ENCODE measurements at places on chromosomes 5 and 9.

- DNase-seq = no peak
Observed at GRCh38 chr5:135604056-135604455, 25.3 kb upstream of the CXCL14 start.

DNA sequence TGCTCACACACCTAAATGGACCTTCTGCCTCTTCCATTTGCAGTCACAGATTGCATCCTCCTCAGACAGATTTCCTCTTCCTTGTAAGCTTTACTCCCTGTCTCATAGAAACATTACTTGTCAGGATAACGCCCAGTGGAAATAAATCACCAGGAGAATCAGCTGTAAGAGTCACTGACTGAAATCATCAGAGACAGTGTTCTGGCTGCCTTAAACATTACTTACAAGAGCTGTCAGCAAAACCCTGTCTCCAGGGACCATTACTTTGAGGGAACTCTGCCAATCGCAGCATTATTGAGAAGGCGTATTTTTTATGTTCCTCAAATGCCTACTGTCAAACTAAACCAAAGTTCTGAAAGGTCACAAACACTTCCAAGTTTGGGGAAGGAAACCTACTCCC is 5.9 kb downstream of the DPYSL3 start:
- DNase-seq = no peak

- DNase-seq = no peak
Observed at GRCh38 chr5:144131261-144131660, 39.2 kb downstream of the YIPF5 start.

- DNase-seq = no peak
Observed at GRCh38 chr5:14475045-14475444, 106.5 kb upstream of the OTULINL start.

DNA sequence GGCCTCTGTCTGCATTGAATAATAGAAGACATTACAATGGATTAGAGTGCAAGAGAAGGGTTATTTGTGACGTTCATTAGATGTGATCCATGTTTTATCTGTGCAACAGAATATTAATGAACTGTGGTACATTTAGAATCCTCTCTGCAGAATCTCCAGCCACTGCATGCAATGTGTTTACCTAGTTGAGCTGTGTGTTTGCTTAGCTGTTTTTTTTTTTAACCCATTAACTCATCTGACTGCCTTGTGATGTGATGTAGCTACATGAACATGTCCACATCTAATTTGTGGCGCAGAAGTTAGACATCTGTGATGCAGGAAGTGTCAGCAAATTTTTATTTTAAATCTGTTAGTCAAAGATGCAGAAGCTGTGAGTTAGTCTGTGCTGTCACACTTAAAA is 236.9 kb downstream of the CD180 start:
- DNase-seq = no peak

DNA sequence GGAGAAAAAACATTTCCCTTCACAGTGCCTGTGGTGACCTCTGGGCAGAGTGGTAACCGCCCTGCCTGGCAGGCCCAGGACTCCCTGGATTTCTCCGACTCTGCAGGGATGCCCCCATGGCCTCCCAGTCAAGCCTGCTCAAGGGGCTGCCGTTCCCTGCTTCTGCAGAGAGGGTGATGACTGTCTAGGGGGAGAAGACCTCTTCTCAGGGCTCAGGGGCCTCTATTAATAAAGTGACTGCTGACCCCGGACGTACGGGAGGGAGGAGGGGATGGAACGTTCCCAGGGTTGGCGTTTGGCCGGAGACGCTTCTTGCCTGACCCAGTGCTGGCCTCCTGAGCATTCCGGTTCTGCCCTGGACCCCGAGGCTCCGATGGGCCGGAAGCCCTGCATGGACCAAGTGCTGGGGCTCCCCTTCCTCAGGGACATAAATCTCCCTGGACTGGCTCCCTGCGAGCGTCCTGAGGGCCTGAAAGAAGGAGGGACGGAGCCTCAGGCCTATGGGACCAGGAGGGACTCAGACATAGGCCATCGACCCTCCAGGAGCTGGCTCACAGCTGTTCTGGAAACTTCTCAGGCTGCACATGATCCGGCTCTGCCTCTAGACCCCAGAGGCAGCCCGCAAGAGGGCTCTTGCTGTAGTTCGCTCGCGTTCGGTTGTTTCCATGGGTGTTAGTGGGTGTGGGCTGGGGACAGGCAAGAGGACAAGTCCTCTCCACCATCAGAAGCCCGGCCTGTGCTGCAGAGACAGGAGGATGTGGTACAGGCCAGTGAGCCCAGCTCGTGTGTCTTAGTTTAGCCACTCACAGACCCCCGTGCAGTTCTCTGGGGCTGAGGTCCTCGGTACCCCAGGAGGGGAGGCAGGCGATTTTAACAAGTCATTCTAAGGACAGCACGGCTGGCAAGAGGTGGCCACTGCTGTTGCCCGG is 8.1 kb upstream of the RNU6ATAC start:
- no peak for DNase-seq

GRCh38 chr5:83204651-83205050 is 127.3 kb downstream of the XRCC4 start:
- no peak for DNase-seq

GRCh38 chr9:121206516-121207370 is 5.1 kb upstream of the RAB14 start:
- no peak for DNase-seq

DNA sequence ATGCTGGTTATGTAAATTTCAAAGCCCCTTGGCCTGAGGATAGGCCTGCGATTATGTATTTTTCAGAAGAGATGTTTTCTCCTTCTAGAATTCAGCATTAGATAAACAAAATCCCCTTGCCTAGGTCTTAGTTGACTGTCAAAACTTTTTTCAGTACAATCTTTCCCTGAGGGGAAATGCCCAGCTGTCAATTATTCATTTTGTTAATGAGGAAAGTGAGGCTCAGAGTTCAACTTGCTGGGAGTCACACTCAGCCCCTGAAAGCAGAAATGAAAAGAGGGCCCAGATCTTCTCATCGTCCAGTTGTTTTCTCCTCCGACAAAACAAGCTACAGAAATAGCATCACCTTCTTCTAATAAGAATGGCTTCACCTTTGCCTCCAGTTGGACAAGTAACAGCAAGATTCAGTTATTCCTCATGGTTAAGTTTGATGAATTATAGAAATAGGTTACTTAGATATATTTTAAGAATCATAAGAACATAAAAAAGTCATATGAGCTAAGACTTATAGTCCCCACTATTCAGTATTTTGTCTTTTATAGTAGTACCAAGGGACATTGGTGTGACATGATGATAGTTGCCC is 627.1 kb upstream of the WWC1 start:
- DNase-seq = no peak

DNA sequence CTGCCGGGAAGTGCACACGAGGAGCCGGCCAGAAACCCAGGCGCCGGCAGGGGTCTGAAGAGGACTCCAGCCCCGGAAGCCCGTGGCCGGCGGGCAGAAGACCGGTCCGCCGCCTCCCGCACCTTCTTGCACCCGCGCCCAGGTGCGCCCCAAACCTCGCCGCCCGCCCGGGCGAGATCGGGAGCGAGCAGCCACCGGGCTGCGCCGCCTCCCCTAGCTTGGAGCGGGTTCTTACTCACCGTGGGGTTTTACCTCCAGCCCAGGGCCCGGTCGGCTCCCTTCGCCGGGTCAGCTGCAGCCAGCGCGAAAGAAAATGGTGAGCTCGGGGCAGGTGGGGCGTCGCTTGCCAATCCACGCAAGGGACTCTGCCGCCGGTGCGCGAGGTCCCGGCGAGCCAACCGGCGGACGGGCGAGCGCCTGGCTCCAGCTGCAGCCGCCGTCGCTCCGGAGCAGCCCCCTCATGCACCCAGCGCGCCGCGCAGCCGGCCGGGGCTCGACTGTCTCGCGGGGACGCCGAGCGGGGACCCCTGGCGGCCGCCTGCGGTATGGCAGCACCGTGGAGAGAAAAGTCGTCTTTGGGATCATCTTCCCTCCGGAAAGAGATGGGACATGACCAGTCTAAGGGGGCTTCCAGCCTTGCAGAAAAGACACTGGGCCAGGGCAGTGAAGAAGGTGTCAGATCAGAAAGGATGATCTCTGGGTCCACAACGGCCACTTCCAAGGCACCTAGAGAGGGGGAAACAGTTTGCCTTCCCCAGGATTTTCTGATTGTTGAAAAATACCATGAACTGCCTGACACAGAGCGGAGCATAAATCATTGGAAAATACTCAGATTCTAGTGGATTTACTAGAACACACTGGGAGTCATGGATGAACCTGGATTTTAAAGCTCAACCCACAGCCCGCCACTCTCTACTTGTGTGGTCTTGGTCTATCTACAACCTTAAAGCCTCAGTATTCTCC is at the start of gene MOB3B:
TSS of gene MOB3B (minus strand) at position 499 of the 963 bp plus-strand sequence. CDS start 74,264 bp downstream, outside the sequence.
- DNase-seq = peak; percentile 75

DNA sequence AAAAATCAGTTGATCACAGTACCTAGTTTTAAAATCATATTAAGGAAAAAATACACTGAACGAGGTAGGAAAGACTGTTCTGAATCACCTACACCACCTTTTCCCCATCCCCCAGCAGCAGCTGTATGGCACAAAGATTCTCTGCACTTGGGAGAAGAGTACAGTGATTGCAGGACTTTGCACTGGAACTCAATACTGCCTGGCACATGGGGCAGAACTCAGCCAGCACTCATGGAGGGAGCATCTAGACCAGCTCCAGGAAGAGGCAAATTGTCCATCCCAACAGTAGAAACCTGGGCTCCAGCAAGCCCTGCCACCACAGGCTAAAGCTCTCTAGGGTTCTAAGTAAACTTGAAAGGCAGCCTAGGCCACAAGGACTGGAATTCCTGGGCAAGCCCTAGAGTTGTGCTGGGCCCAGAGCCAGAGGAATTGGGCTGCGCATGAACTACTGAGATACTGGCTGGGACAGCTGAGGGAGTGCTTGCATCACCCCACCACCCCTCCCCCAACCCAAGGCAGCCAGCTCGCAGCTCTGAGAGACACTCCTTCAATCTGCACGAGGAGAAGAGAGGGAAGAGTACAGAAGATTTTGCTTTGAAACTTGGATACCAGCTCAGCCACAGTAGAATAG is 654.4 kb upstream of the CDH6 start:
- no peak for DNase-seq

- DNase-seq = no peak
Observed at GRCh38 chr9:89350988-89351557, 32.8 kb downstream of the SECISBP2 start.

GRCh38 chr5:44367203-44367602 is 22.0 kb downstream of the FGF10 start:
- DNase-seq = no peak

DNA sequence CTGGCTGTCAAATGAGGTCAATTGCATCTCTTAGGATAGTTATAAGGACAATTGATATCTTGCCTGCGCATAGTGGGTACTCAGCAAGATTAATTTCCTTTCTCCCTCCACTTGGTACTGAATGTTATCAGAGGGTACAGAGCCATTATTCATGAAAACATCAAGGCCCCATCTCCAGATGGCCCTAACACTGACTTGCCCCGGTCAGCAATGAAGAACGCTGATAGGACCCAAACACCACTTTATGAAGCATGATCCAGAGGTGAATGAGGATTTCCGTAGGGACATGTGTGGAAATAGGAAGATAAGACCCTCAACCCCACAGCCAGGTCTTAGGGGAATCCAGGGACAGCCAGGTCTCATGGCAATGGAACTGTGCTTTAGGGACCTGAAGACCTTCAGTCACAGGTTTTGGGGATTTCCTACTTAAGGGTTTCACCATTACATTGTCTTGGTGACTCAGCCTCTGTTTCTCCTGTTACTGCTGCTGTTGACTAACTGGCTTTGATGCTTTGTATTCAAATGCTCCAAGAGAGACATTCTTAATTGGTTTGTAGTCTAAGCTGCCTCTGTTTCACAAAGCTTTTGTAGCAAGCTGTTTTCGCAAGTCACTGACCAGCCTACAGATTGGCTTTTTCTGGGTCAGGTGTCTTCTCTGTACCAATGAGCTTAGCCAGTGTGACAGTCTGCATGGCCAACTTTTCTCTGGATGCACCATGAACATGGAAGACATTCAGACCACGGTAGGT is 35.3 kb upstream of the IQGAP2 start:
- DNase-seq = no peak

DNA sequence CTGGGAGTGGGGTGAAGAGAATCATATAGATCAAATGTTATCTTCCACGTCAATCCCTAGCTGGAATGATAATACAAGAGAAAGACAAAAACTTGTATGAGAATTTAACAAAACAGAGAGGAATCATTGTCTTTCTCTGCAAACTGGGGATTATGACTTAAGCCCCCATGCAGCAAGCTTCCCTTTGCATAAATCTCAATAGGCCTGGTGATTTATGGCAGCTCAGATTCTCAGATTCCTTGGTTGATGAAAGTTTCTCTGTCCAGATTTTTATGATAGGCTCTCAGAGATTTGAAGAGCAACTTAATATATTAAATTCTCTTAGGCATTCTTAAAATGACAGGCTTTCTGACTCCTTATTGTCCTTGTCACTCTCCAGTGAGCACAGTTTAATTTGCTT is 56.0 kb downstream of the RASGRF2 start:
- DNase-seq = no peak

GRCh38 chr5:125151150-125151900 is 404.9 kb upstream of the ZNF608 start:
- DNase-seq = no peak

- no peak for DNase-seq
Observed at GRCh38 chr9:131545003-131545785, at the start of gene PRRT1B. PRRT1B (plus strand) TSS chr9:131545523; CDS start chr9:131545616, 93 bp downstream.

- DNase-seq = no peak
Observed at GRCh38 chr5:56101180-56101579, 106.4 kb upstream of the IL6ST start.

DNA sequence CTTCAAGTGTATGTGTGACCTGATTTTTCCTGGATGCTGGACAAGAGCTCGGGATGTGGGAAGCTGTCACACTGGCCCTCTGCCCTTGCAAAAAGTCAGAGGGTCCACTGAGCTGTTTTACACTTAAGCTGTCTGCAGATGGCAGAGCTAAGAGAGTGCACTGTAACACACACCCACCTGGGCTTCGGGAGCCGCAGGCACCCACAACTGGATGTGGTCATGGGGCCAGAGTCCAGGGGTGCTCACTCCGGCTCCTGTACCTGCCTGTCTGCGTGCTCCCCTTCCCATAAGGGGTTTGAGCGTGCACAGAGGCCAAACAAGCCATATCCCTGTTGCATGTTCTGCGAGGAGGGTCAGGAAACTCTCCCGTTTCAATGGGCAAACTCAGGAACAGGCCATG is 82.5 kb downstream of the LRRC70 start:
- DNase-seq = no peak

DNA sequence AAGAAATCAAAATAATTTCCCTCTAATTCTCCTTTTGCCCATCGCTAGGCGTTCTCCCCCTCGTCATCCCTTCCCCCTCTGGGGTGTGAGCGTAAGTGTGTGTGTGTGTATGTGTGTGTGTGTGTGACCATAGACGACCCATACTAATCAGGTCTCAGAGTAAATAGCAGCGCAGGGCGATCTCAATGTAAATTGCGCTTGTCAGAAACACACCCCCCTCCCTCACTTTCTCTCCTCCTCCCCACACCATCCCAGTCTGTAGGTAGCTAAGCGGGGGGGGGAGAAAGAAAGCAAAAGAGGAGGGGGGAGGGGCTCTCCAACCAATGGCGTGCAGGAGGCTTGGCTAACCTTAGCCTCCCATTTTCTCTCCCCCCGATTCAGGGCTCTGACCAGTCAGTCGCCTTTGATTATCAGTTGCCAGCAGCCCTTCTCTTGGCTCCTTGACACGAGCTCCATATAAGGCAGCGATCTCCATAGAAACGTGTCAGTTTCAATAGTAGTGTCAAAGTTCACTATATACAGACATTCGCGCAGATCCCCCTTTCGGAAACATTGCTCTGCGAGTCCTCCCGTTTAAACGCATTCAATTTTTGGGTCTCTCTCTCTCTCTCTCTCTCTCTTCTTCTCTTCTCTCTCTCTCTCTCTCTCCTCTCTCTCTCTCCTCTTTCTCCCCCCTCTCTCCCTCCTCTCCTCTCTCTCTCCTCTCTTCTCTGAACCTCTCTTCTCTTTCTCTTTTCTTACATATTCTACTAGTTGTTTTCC is at the start of gene NR2F1:
TSS of gene NR2F1 (plus strand) at position 546 of the 762 bp plus-strand sequence. CDS start 1,802 bp downstream, outside the sequence.
- DNase-seq = peak; percentile 33

- no peak for DNase-seq
Observed at GRCh38 chr9:113246928-113247327, 25.6 kb downstream of the SLC31A1 start.
